Esophagus mucosa (tissue), 1 donor: ENCODE measurements at places on chromosomes 16 and 17. TPM values are rescaled to one million over a fixed set of nuclear protein-coding genes. Genes with fewer than 3 reads are reported as not detected.

- ATAC-seq: no peak
These were observed 4.7 kb upstream of the RBBP6 start for GRCh38 chr16:24534620-24535019.

GRCh38 chr17:66549731-66550207 lies 247.4 kb downstream of the PRKCA start:
- no peak for ATAC-seq

GRCh38 chr16:86533767-86534351 lies 21.2 kb downstream of the MTHFSD start:
- no peak for ATAC-seq

GRCh38 chr16:30786936-30787612 lies at the start of gene ZNF629:
ZNF629 (minus strand) TSS chr16:30787205; CDS start chr16:30784482, 2,723 bp downstream.
- peak; percentile 67 for ATAC-seq

DNA sequence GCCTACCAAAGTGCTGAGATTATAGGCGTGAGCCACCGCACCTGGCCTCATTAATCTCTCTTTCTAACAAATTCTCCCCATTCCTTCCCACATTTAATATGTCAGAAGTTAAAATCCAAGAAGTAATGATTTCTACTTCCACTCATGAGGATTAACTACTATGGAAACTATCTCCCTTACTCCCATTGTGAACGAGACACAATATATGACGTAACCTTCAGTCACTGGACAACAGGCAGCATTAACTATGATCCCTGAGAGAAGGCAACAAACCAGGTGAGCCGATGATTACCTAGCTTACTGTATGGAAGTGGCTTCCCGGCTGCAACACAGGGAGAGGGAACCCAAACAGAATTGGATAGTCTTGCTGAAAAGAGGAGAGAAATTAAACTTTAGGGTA lies 20.0 kb downstream of the GLG1 start:
- ATAC-seq: peak; percentile 41

DNA sequence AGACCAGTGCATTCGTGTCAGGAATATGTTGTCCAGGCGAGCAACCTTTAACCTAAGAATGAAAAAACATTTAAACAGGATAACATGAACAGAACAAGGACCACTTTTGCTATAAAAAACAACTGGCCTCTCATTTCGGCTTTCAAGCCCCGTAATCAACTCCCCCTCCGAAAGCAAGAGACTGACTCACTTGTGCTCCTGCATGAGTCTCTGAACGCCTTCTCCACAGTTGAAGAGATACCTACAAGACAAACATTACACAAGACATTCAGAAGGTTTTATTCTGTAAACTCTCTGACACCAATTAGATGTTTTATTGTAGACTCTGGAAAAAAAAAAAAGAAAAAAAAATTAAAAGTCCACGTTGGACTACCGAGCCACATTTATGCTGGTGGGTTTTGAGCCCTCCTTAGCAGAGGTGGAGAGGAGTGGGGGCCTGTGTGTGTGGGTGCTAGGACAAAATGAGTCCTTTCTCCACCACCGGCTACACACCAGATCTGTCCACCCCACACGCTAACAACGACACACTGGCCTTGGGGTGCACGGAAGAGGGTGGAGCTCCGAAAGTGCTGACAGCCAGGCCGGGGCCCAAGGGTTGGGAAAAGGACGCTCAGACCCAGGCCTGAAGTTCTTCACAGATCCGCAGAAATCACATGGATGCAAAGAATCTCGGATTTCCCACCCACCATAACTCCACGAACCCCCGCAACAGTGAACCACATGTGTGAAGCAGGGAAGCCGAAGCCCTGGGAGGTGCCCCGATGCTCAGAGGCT lies 759 bp downstream of the ELAC2 start:
- ATAC-seq: peak; percentile 40

- no peak for ATAC-seq
These were observed 15.5 kb upstream of the NFATC3 start for GRCh38 chr16:68069511-68070248.

- no peak for ATAC-seq
These were observed 38.6 kb upstream of the TBX2 start for GRCh38 chr17:61361084-61361483.

- ATAC-seq: peak; percentile 84
These were observed 26.9 kb upstream of the LITAF start for GRCh38 chr16:11613381-11614303.

DNA sequence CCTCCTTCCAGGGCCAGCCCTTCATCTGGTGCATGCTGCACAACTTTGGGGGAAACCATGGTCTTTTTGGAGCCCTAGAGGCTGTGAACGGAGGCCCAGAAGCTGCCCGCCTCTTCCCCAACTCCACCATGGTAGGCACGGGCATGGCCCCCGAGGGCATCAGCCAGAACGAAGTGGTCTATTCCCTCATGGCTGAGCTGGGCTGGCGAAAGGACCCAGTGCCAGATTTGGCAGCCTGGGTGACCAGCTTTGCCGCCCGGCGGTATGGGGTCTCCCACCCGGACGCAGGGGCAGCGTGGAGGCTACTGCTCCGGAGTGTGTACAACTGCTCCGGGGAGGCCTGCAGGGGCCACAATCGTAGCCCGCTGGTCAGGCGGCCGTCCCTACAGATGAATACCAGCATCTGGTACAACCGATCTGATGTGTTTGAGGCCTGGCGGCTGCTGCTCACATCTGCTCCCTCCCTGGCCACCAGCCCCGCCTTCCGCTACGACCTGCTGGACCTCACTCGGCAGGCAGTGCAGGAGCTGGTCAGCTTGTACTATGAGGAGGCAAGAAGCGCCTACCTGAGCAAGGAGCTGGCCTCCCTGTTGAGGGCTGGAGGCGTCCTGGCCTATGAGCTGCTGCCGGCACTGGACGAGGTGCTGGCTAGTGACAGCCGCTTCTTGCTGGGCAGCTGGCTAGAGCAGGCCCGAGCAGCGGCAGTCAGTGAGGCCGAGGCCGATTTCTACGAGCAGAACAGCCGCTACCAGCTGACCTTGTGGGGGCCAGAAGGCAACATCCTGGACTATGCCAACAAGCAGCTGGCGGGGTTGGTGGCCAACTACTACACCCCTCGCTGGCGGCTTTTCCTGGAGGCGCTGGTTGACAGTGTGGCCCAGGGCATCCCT lies 7.4 kb downstream of the NAGLU start:
- no peak for ATAC-seq

DNA sequence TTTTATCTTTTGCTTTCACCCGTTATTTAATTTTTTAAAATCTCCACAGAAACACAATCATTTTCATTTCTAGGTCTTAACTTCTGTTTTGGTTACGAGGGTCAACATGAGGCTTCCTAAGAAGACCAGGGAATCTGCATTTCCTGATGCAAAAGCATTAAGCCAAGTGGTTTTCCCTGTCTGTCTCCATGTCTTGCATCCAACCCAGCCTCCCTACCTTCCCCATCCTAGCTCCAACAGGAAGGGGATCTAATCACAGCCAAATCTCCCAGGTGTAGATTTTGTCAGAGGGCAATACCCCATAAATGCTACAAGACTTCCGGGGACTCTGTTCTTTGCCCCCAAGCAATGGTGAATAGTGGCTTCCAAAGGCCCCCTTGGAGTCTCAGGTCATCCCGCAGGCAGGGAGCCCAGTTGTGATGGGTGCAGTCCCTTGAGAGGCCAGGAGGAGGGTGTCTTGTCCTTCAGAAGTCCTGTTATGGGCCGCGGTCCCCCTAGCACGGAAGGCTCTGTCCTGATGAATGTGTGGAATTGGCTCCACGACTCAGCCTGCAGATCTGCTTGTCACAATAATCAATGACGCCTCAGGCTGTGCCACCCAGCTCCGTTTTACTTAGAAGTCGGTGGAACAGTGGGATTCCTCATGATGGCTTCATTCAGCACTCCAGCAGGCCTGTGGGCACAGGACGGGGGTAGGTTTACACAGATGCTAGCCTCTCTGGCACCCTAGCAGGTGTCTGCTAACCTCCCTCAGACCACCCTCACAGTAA lies 141.1 kb downstream of the RGS9 start:
- ATAC-seq: no peak

DNA sequence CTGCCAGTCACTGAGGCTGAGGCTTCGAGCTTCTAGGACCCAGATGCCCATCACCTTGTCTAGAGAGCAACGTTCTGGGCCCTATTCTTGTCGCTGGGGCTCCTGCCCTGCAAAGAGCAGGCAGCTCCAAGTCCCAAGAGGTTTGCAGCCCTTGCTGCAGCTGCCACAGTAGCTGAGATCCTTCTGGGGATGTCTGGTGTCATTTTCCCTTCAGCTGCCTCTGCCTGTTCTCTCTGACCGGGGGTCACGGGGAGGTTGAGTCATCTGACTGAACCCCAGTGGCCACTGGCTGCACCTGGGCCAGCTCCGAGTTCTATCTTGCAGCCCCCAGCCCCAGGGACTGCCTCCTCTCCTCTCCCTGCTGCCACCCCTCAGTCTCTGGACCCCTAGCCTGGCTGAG lies 4.9 kb downstream of the WSCD1 start:
- ATAC-seq: no peak

- ATAC-seq: peak; percentile 84
These were observed 11.9 kb downstream of the RDM1 start for GRCh38 chr17:35918665-35919064.

GRCh38 chr17:41812381-41813151 lies at the start of gene FKBP10:
FKBP10 (plus strand) TSS chr17:41813004; CDS start chr17:41813035, 31 bp downstream.
- ATAC-seq: no peak

DNA sequence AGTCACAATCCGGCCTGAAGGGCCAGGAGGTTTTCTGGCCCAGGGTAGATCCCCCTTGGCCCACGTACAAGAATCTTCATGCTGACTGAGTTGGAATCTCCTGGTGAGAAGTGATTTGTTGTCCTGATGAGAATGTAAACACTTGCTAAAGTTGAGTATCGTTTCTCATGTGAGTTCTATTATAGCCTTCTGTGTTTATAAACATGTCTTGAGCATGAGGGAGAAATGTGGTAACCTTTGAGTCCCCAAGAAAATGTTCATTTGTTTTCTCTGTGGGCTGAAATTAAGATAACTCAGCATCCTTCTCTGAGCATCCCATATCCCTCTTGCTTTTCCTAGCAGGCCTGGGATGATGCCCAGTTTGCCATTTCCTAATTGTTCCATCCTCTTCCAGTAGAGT lies 204.8 kb downstream of the FTO start:
- ATAC-seq: no peak

- ATAC-seq: no peak
These were observed 39.4 kb upstream of the CDH5 start for GRCh38 chr16:66326991-66327513.

- ATAC-seq: no peak
These were observed 8.6 kb downstream of the CES4A start for GRCh38 chr16:66996983-66997358.

GRCh38 chr16:75482434-75483205 lies 12.6 kb downstream of the CHST6 start:
- no peak for ATAC-seq

DNA sequence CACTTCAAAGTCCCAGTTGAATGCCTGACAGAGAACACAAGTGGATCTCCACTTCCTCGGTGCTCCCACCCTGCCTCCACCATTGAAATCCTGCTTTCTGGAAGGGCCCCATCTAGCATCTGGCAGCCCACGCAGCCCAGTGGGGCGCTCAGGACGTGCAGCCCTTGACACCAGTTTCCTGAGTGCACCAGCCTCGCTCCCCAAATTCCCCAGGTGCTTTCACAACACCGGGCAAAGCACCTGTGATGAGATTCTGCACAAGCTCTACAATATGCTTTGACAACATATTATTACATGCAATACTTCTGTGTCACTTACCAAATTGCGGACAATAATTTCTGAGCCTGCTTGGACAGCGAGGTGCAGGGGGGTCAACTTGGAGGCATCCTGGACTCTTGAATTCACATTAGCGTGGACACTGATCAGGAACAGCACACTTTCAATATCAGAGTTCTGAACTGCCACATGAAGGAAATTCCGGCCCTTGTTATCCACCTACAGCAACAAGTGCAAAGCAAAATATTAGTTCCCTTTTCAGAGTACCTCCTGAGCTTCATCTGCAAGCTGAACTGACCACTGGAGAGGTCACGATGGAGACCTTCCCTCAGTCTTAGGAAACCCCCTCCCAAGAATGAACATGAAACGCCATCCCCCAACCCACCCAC lies 33.9 kb downstream of the CYB5D2 start:
- no peak for ATAC-seq

DNA sequence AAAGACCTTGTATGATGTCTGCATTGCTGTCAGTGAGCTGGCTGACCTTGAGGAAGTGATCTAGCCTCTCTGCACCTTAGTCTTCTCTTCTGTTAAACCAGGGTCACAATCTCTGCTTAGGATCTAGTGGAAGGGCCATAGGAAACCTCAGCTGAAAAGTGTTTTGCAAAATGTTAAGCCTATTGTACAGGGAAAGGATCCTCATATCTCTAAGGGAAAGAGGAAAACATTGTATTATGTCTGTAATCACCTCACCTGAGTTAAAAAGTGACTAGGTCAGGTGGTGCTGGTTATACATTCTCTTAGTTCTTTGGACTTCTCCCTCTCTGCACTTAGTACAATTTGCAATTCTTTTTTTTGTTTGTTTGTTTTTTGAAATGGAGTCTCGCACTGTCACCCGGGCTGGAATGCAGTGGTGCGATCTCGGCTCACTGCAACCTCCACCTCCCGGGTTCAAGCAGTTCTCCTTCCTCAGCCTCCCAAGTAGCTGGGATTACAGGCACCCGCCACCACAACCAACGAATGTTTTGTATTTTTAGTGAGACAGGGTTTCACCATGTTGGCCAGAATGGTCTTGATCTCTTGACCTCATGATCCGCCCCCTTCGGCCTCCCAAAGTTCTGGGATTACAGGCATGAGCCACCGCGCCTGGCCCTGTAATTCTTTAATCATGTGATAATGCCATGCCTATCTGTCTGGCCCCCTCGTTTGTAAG lies 2.0 kb upstream of the SEPHS2 start:
- no peak for ATAC-seq

DNA sequence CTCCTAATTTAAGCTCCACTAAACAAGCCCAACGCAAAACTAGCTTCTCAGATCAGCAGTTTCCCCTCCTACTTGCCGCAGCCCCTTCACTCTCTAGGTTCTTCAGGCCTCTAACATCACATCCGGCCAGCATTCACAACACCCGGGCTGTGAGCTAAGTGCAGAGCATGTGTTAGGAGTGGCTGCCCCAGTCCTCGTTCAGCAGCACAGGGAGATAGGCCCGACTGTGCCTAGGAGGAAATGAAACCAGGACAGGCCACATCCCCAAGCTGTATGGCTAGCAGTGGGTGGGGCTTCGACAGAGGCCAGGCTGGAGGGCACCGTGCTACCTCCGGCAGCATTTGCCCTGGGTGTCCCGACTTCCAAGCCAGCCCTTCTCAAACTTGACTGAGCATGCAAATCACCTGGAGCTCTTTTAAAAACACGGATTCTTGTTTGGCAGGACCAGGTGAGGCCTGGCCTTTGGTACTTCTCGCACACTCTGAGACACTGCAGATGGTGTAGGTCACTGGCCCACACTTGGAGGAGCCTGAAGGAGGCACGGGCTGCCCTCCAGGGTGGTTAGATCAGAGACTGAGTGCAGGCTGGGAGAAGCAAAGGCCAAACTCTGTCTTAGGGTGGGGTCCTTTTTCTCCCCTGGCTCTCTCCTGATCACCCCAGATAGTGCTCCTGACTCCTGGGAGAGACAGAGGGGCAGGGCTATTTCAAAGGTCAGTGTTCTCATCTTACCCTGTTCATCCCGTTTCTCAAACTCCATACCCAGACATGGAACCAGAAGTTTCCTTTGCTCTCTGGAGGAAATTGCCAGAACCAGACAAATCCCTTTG lies 202.0 kb downstream of the C16orf78 start:
- peak; percentile 78 for ATAC-seq

DPH1 gene
- total RNA-seq: 29.1 TPM

TPPP3 gene
- 3.7 TPM for total RNA-seq

CCL14 gene
- total RNA-seq: 10.4 TPM

PRSS27 gene
- total RNA-seq: 191 TPM

GPR139 gene
- total RNA-seq: not detected

KRT23 gene
- total RNA-seq: 3.1 TPM

CACNG3 gene
- not detected for total RNA-seq

EVI2B gene
- total RNA-seq: 1.3 TPM

FOXN1 gene
- 14.8 TPM for total RNA-seq
